ENCODE measurements at places on chromosomes 7 and 10. TPM values are rescaled to one million over a fixed set of nuclear protein-coding genes. Genes with fewer than 3 reads are reported as not detected.

OR6B1 gene
- polyA plus RNA-seq: not detected

HECW1 gene
- 0.39 TPM for polyA plus RNA-seq

CNTNAP2 gene
- 1.5 TPM for polyA plus RNA-seq

TMEM139 gene
- polyA plus RNA-seq: 0.42 TPM

FAM25G gene
- polyA plus RNA-seq: not detected

C10orf53 gene
- not detected for polyA plus RNA-seq

PLAC9 gene
- polyA plus RNA-seq: 6.3 TPM

OR2A5 gene
- polyA plus RNA-seq: not detected

PON1 gene
- 0.30 TPM for polyA plus RNA-seq

BTBD16 gene
- not detected for polyA plus RNA-seq

DLX5 gene
- 4.2 TPM for polyA plus RNA-seq

SPDYE2B gene
- polyA plus RNA-seq: not detected

TSPAN33 gene
- 8.9 TPM for polyA plus RNA-seq

OR6V1 gene
- not detected for polyA plus RNA-seq

ACTL6B gene
- not detected for polyA plus RNA-seq

IFIT1 gene
- polyA plus RNA-seq: 56.2 TPM

KAZALD1 gene
- polyA plus RNA-seq: 0.46 TPM

PON3 gene
- polyA plus RNA-seq: 18.6 TPM

CPN1 gene
- polyA plus RNA-seq: not detected

SLC16A12 gene
- 0.40 TPM for polyA plus RNA-seq

C10orf105 gene
- polyA plus RNA-seq: 0.20 TPM

CRPPA gene
- 0.68 TPM for polyA plus RNA-seq

NEUROG3 gene
- polyA plus RNA-seq: not detected

XRCC2 gene
- polyA plus RNA-seq: 0.69 TPM

EEF1AKMT2 gene
- polyA plus RNA-seq: 15.2 TPM

ARMC10 gene
- 45.5 TPM for polyA plus RNA-seq

ANKRD1 gene
- 0.36 TPM for polyA plus RNA-seq

SPDYE2 gene
- 0.21 TPM for polyA plus RNA-seq

MUC3A gene
- polyA plus RNA-seq: 0.50 TPM

IPMK gene
- 1.5 TPM for polyA plus RNA-seq

Data from ovary (tissue), 10 donors.